ENCODE measurements at places on chromosomes 5 and 9.
A peak's percentile ranks its signal among the peaks of the same experiment; 100 is the strongest.

DNA sequence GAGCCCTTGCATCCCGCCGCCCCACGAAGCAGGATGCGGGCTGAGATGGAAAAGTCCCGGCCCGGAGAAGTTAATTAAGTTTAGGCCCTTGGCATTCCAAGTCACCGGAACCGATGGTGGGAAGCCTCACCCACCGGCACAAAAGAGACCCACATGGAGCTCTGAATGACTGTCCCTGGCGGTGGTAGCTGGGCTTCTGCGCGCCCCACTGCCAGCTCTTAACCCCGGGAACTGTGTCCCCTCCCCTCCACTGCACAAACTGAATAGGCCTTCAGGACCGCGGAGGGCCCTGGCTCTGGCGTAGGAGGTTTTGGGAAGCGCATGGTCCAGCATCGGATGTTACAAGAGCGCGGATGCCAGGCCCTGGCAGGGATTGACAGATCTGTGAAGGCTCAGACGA is 291.1 kb upstream of the TUT7 start:
- DNase-seq, result no peak

DNA sequence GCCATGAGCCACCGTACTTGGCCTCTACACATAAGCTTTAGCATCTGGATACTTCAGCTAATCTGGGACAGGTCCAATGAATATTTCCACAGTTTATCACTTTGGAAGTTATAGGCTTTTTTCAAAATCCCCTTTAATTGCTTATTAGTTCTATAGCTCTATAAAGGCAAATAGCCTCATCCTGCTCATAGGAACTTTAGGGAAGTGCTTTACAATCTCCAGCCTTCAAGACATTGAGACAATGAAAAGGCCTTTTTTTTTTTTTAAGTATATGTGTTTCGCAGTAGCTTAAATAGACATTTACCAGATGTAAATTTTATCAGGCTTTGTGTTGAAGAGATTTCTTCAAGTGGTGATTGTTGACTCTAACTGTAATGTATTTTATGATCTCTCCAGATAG is 224.2 kb downstream of the ARL15 start:
- DNase-seq, result no peak

DNA sequence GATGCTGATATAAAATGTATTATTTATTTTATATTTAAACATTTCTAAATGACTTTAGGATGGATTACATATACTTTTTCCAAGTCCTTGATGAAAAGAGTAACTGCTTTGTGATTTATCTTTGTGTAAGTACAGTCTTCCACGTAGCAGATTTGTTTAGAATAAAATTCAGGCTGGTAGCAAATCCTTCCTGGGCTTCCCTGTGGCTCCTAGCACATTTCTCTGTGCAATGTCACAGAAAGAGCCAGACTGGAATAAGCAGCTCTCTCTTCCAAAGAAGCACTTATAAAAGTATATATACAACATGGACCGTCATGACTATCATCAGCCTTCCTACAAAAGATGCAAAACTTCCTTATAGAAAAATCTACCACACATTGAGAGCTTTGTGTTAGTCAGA is 388.6 kb downstream of the ACTL7B start:
- no peak for DNase-seq

DNA sequence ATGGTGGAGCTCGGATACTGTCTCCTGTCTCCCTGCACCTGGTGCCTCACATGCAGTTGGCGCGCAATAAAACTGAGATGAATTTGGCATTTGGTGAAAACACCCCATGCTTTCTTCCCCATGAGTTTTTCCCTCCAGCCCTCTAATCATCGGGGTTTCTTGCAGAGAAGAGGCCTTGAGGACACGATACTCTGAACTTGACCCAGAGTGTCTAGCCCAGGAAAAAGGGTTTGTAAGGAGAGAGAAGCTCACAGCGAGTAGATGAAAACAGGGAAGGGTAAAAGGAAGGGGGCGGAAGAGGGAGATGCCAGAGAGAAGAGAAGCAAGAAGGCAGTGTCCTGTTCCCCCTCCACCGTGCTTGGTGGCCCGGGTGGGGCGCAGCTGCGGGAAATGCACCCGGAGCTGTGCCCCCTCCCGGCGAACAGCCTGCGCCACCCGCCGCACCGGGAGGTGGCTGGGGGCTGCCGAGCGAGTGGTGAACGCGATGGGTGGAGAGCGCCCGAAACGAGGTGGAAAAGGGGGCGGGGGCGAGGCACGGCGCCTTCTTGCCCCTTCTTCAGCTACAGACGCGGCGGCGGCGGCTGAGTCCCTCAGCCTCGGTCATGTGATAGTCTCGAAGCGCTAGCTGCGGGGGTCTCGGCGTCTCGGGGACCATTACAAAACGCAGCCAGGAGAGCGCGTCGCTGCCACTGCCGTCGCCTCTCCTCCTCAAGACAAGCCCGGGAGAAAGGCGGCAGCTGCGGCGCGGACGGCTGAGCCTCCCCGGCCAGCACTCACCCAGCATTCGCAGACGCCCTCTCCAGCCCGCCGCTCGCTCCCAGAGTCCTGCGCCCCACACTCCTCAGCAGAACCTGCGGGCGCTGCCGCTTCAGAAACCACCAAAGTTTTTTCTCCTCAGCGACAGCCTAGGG is 1.1 kb upstream of the FOXB2 start:
- peak; percentile 49 for DNase-seq

DNA sequence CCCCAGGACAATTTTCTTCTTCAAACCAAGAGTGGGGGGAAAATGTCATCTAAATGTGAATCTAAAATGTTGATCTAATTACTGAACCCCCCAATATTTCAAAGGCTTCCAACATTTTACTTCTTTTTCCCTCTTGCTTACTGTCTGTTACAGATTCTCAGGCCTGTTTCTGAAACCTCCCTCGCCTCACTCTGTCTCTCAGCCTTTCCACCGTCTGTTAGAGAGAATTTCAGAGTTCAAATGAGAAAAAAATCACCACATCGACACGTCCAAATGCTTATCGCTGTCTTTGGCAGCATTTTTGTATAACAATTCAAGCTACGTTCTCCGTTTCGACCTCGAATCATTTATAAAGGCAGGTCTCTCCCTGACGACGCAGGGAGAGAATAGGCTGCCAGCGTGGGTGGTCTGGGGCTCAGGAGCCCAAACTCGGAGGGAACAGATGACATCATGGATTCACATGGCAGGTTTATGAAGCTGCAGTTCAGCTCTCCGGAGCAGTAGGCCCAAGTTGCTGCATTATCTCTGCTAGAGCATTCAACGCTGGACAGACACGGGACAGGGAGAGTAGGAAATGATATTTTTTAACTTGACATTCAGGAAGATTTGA is 139.8 kb downstream of the GAS1 start:
- no peak for DNase-seq

DNA sequence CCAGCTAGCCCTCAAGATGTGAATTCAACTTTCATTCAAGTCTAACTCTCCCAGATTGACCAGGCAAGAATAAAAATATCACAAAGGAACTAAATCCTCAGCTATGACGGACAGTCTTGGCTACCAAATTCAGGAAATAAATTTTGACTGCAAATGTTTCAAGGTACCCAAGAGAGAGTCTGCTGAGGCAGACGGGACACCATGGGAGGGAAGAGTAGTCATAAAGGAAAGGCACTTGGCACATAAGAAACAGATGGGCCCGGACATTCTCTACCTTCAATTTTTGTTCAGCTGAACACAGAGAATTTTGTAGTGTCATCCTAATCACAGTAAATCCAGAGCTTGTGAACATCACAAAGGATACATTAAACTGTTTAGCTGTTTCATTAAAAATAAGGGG is 390.0 kb downstream of the DTWD2 start:
- DNase-seq, result no peak

DNA sequence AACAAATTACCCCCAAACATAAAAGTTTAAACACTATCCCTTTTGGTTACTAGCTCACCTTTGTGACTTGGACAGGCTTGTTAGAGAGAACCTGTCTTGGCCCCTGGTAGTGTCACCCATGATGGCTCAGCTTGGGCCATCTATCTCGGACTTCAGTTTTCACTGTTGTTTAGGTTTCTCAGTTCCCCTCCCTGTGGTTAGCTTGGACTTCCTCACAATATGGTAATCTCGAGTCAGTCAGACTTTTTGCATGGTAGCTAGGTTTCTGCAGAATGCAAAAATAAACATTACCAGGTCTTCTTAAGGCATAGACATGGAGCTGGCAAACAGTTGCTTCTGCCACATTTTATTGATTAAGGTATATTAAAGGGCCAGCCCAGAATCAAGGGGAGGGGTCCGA is 324.3 kb upstream of the RORB start:
- no peak for DNase-seq

DNA sequence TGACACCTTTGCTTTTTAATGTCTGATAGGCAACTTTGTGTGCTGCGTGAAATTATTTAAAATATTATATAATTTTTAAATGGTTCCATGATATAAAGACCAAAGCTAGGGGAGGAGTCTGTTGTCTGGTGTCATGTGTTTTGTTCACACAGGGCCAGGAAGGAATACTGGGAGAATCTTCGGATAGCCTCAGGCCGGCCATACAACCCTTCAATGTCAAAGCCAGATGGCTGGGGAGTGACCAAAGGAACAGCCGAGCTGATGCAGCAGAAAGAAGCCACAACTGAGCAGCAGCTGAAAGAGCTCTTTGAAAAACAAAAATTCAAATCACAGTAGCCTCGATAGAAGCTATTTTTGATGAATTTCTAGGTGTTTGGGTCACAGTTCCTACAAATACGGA is 19.2 kb downstream of the BHMT start:
- DNase-seq, result no peak

- DNase-seq, result no peak
These were observed 218.4 kb downstream of the EBF1 start for GRCh38 chr5:158881091-158881880.

- DNase-seq, result peak; percentile 86
These were observed 35.8 kb upstream of the LCP2 start for GRCh38 chr5:170333161-170333910.

DNA sequence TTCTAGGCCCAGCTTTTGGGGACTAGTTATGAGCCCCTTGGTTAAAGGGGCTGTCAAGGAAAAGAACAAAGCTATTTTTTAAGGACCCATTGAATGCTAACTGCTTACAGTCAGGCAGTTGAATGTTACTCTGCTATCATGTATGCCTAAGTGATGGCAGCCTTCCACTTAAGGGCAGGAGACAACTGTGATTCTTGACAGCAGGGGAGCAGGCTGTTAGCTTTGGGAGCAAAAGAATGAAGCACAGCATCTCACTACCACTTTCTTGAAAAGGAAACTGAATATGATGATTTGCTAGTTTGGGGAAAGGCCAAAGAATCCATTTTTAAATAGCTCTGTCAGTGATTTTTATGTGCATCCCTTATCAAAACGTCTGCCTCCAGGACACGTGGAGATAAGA is 221.6 kb downstream of the SH3GL2 start:
- DNase-seq, result no peak

- DNase-seq, result no peak
These were observed 400.3 kb downstream of the ZSWIM6 start for GRCh38 chr5:61732369-61732768.

DNA sequence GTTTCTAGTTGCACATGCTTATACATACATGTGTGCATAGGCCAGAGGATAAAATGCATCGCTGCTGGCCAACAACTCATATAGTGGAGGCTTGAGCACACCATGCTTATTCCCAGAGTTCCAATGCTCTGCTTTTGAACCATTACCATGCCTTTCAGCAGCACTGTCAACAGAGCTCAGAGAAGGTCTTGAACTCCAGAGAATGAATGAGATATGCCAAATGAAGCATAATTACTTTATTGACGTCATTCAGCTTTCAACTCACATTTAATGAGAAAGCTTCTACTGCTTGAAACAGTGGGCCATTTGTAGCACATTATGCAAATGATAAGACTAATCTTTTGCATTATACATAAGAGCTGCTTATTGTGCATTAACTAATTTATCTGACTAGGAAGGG is 765.3 kb upstream of the GRAMD2B start:
- no peak for DNase-seq

DNA sequence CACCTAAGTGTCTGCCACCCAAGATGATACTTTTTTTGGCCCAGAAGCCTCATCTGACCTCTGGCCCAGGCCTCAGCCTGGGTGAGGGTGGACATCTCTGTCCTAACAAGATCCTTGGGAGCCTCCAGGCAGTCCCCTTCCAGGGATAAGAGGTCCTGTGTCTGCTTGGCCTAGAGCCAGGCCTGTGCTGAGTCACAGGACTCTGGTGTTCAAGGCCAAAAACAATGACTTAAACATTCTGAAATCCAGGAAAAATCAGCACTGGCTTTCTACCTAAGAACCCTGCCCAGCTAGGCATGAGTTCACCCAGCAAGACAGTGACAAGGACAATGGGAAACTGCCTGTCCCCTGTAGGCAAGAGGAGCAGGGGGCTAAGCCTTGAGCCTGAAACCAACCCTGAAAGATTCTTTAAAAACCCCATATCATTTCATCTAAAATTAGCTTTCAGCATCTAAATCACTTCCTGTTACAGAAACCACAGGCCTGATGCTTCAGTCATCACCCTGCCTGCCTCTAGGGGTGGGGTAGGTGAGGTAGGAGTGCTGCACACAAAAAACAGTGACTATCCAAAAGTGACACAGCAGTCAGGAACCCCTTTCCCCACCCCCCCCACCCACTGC is 29.9 kb downstream of the CSF2 start:
- peak; percentile 79 for DNase-seq

GRCh38 chr9:33988219-33988890 is 60.3 kb downstream of the UBAP2 start:
- DNase-seq, result no peak

- no peak for DNase-seq
These were observed 42.5 kb upstream of the NEURL1B start for GRCh38 chr5:172598251-172599203.
